NCI-H2081 (cell line): ENCODE measurements at places on chromosomes 11 and 22.

DNA sequence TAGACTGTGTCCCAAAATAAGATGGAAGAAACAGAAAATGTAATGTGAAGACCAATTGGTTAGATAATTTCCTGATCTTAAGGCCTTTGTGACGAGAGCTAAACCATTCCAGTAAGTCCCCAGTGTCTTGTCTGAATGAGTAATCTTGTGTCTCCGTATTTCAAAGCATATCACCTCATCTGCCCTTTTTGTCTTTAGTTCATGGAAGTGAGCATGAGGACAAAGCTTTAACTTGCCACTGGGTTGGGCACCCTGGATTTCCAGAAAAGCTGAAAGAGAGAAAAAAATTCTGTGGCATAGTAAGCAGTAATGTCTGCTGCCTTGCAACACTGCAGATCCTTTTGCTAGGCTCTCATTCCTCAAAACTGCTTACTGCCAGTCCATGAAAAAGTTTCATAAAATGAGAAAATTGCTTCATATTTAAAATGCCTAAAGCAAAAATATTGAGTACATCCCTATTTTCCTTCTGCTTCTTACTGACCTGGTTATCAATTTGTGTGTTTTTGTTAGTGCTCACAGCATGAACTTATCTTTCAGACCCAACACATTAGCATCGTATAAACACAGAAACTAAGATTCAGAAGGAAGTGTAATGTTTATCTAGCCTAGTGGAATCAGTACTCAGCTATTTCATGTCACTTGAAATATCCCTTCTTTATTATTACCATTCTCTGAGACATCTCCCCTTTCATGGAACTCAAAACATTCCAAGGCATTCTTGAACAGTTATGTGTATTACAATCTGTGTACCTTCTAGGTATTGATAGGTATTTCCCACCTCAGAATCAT, 5.3 kb downstream of the CASP12 start:
- no peak for DNase-seq

GRCh38 chr11:57278721-57279095, 41.7 kb upstream of the APLNR start:
- no peak for DNase-seq

GRCh38 chr22:24584166-24584790, 8.6 kb downstream of the LRRC75B start:
- DNase-seq = no peak

GRCh38 chr22:43993072-43993760, 30.9 kb upstream of the PARVB start:
- peak; percentile 46 for DNase-seq

DNA sequence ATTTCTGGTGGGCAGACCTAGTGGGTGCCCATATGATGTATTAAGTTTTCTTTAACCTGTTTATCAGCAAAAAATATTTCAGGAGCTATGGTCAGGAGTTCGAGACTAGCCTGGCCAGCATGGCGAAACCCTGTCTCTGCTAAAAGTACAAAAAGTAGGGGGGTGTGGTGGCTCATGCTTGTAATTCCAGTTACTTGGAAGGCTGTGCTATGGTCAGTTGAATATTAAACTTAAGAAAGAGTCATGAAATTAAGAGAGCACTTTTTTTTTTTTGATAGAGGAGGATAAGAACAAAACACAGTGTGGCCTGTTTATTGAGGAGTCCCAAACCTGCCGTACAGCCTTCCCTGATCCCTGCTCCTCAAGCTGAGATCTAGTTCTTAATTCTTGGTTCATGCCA, 29.8 kb downstream of the OR6Q1 start:
- DNase-seq = no peak
